ENCODE measurements at places on chromosomes 11 and 22.
A peak's percentile ranks its signal among the peaks of the same experiment; 100 is the strongest.

DNA sequence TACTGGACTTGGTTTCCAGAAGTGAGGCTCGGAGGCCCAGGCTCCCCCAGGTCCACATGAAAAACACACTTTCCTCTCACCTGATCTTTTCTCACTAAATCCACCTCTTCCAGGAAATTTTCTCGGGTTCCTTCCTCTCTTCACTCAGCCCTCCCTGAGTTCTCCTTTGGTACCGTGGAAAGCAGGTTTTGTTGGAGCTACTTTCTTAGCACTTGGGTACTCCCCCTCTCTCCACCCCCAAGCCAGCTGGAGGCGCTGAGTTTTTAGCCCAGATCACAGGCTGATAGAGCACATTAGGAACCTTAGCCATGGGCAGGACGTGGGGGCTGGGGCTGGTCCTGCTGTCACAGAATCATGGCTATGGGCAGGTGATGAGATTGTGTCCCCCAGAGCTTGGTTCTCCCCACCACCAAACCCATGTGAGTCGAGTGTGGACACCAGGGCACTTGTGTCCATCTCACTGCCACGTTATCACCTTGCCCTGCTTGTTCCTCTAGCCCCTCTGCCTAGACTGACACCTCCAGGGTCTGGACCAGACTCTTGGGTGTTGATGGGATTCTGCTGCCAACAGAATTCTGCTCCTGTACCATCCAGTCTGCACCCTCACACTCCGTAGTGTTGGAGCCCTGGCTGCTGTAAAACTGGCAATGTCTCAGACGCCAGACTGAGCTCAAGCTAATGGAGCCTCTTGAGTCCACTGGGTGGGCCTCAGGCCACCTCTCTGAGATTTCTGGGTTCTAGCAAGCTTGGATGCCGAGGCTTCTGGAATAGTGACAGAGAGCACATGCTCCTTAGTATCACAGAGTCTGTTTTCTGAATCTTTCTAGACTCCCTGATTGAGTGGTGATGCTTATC is 74.9 kb upstream of the NARS2 start:
- DNase-seq: no peak

DNA sequence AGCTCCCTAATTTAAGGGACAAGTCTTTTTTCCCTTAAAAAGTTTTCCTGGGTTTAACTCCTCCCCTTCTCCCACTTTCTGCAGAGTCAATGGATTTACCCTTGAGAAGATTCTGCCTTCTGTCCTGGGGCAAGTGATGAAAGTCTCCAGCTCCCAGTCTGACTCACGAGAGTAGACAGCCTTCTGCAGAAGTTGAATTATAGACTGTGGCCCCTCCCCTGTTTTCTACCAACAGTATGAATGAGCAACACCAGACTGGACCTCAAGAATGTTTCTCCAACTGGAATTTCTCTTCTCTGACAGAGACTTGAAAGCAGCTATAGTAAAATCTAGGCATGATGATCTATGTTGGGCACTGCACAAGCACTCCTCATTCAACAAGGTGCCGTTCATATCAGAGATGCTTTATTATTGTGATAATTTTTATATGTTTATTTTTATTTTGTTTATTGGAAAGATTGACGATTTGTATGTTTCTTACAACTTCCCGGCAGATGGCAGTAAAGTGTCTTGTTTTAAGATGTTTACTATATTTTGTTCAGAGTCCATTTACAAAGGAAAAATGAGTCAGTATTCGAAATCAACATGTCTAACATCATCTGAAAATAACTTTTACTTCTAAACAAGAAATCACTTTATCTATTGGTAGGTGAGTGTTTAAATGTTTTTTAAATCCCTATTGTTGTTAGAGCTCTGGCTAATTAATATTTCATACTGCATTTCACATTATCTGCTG is 56.6 kb downstream of the LMO2 start:
- no peak for DNase-seq

GRCh38 chr22:42519525-42520401 is at the start of gene RRP7A:
TSS of gene RRP7A (minus strand) at chr22:42519796. CDS start at chr22:42519786, 10 bp downstream.
- peak; percentile 74 for DNase-seq

DNA sequence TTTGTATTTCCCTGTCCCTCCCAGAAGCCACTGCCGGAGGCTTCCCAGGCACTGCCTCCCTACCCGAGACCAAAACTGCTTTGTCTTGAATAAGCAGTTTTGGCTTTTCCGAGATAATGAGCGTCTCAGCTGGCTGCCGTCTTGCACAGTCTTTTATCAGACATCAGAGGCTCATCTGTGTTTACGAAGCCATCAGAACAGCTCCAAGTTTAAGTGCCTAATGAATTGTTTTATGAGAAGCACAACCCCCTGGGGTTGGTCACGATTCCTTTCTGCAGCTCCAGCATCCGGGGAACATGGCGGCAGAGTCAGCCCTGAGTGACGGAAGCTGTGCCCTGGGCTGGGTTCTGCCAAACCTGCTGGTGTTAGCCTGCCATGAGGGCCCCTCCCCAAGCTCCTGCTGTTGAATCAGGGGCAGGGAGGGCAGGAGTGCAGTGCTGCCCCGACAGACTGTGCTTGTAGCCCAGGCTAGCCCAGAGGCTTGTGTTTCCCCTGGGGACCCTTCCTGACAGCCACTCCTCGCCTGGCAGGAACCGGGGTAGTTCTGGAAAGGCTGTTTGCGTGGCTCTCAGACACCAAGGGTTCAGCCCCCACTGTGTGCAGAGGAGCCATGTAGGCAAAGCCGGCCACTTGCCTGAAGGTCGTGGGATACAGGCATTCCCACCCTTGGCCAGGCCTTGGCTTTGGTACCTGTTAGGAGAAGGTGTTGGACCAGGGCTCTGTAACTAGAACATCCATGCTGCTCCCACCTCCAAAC is 96.1 kb downstream of the MORC2 start:
- DNase-seq: no peak

DNA sequence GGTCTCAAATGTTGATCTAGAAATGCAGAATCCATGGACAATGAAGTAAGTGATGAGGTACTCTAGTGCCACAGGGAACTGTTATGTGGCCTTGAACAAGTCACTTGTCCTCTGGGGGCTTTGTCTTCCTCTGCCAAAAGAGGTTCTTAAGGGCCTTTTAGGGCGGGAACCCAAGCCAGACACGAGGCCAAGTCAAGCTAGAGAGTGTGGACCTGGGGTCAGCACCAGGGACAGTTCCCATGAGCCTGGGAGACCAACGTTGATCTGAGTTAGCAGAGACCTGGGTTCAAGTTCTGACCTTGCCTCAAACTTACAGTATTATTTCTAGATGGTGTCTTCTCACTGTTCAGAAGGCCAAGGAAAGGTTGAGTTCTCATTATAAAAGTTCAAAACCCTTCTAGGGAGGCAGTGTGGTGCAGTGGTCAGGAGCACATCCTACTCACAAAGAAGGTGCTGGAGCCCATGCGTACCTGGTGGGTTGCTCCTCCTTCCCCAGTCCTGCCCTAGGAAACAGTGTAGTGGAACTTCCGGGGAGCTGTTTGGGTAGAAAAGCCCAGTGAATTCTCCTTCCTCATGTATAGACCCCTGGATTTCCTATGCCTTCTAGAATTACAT is 121.5 kb downstream of the CHST1 start:
- DNase-seq: no peak

- DNase-seq: no peak
Observed at GRCh38 chr11:48078689-48079088, 98.3 kb downstream of the PTPRJ start.

DNA sequence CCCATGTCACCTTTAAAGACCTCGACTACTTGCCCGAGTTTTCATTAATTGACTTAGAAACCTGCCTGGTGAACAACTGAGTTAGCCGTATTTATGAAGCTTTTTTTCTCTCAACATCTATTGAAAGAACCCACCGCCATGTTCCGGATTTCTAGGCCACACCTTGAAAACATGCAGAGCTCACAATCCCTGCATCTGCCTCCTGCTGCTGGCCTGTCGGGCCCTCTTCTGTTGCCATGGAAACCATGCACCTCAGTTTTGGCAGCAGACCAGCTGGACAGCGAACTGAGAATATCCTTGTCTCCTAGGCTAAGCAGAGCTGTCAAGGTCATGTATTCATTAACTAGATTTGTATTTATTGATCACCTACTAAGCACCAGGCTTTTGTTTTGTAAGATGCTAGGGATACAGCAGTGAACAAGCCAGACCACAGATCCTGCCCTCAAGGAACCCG is 4.3 kb upstream of the PATZ1 start:
- no peak for DNase-seq

- no peak for DNase-seq
Observed at GRCh38 chr22:28230671-28231070, 311.6 kb upstream of the PITPNB start.

- DNase-seq: no peak
Observed at GRCh38 chr22:32882774-32883530, 81.4 kb downstream of the TIMP3 start.
